Amniotic stem cell (primary cell): ENCODE measurements at places on chromosomes 5 and 9.

GRCh38 chr5:84378420-84378819, 6.3 kb downstream of the EDIL3 start:
- DNase-seq: no peak

GRCh38 chr5:111806753-111807152, 49.8 kb upstream of the NREP start:
- DNase-seq: no peak

DNA sequence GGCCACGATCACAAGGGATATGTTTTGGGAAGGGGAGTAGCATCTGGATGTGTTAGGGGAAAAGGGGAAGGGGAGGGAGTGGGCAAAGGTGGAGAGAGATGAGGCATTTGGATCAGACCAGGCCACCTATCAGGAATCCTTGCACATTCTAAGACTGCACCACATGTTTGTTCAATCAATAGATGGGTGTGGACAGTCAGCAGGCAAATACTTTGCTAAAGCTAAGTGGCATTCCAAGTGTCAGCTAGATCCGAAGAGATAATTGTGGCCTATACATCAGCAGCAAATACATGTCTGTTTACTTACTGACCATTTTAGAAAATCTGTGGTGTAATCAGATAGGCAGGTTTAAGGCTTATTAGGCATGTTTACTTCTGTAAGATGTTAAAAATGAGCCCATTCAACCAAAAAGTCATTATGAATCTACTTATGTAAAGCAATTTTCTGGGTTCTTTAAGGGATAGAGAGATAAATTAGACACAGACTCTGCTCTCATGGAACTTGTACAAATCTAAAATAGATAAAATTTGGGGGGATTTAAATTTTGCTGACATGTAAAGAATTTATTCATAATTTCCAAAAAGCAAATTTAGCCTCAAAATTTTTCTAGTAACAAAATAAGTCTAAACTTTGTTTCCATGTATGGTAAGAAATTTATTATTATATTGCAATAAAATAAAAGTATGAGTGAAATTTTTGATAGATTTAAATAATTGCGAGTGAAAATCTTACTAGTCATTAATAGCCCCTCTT, 107.3 kb downstream of the SNCAIP start:
- DNase-seq: no peak

DNA sequence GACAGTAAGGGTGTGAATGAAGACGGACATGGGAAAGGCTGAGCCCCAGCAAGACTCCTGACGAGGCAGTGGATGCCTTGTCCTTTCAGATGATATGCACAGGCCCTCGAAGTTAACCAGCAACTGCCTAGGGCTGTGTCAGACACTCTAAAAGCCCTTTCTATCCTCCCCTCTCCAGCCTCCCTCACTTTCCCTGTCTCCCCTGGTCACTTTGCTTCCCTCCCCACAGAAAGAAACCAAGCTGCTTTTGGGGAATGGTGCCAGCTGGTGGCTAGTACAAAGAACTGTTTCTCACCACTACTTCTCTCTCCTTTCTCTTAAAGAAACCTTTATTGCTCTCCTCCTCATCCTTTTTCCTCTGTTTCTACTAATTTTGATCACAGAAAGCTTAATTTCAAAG, 21.4 kb downstream of the LHFPL2 start:
- DNase-seq: no peak

DNA sequence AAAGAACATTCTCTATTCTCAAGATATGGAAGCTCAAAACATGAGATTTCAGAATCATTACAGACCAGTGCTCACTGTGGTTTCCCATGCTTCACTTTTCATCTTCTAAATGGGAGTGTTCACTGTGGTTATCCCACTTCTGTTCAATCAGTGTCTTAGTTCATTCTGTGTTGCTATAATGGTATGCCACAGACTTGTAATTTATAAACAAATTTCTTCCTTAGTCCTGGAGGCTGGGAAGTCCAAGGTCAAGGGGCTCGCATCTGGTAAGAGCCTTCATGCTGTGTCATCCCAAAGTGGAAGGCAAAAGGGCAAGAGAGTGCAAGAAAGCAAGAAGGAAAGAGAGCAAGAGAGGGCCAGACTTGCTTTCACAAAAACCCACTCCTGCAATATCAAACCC, 146.3 kb downstream of the TTC39B start:
- DNase-seq: no peak

- DNase-seq: no peak
Observed at GRCh38 chr9:131657037-131657377, 82.9 kb downstream of the RAPGEF1 start.

DNA sequence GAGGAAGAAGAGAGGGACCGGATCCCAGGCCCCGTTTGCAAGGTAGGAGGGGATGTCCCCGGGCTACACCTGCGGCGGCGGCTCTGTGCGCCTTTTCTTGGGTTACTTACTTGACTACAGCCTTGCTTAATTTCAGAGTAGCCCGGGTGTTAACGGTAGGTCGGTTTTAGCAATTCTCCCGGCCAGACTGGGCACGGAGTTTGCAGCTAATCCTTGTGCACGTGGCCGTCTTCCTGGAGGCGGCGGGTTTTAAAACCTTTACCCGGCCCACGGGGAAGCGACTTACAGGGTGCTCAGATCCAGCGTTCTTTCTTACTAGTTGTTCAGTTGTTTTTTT, 313 bp downstream of the BRIX1 start:
- no peak for DNase-seq

DNA sequence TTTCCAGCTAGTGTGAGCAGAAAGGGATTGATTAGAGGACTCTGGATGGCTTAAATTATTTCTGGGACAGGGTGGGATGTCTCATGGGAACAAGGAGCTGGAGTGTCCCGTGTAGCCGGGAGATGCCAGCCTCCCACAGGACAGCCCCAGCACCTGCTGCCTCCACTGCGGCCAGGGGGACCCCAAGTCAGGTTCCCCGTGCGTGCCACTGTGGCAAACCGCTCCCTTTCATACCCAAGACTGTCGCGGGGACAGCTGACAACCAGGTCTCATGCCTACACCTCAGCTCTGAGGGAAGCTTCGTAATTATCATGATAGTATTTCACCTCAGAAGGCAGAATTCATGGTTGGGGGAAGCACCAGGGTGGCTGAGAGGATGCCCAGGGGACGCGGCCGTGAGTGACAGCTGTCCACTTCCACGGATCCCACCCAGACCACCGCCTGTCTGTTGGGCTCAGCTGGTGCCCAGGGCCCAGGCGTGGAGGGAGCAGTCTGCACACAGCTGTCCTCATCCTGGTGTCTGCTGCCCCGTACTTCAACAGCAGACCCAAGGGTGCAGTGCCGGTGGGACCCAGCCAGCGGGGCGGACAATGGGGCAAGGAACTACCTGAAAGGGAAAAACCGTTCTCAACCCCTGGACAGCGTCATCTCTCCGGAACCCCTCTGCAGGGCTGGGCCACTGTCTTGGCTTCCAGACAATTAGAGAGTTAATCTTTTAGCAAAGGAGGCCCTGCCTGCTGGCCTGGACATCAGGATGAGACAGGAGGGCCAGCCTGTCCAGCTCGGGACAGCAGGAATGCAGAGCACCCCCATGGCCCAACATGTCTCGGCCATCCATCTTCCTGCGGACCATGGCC, 166.9 kb downstream of the OLFM1 start:
- no peak for DNase-seq

DNA sequence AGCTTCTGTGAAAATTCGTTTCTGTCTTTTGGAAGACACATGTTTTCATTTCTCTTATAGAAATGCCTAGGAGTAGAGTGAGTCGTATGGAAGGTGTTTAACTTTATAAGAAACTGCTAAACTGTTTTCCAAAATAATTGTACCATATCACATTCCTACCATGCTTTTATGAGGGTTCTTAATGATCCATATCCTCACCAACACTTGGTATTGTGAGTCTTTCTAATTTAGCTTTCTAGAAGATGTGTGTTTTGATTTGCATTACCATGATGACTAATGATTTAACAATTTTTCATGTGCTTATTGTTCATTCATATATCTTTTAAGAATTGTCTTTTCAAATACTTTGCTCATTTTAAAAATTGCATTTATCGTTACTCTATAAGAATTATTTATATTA, 223.6 kb downstream of the COMMD10 start:
- no peak for DNase-seq

GRCh38 chr9:126326228-126327005, at the start of gene MVB12B:
MVB12B (plus strand) TSS chr9:126326829; CDS start chr9:126326930, 101 bp downstream.
- no peak for DNase-seq

- DNase-seq: no peak
Observed at GRCh38 chr5:5025098-5025773, 114.9 kb upstream of the ADAMTS16 start.

DNA sequence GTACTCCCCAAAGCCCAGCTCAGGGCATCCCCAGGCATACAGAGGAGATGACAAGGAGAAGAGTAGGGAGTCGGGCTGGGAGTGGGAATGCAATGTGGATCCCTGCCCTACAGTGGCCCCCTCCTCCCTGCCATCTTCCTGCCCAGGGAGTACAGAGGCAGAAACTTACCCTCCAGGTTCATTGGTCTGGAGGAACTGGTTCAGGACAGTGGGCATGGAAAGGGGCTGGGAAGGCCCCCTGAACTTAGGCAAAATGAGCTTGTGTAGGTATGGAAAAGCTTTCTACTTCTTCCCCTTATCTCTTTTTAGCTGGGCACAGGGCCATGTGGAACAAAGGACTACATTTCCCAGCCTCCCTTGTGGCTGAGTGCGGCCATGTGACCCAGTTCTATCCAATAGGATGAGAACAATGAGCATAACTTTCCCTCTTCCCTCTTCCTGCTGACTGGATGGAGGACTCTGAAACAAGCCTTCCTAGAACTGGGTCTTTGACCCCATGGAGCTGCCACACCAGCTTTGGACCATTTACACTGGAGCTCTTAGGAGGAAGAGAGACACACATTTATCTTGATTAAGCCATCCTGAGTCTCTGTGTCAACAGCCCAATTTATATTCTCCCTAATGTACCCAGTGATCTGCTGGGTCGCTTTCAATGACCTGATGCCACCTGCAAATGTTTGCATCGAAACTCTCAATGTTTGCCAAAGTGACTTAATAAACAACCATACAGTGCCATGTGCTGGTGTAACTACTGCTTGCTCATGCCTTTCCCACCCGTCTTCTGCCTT, 25.0 kb upstream of the HMCN2 start:
- peak; percentile 24 for DNase-seq

DNA sequence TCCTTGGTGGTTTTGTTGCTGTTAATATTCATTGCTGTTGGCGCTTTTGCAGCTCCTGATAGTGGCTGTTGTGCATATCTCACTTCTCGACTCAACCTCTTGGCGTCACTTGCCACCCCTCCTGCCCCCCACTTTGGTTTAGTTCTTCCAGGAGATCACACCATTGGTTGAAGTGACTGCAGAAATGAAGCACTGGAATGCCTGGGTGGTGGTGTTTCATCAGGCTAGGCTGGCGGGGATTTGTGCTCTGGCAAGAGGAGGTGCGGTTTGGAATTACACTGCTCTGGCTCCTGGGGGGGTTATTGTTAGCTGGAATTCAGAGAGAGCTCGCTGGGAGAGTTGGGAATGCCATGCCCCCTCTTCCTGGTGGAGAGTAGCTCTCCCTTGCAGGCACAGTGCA, 11.5 kb downstream of the PRRC2B start:
- DNase-seq: no peak

DNA sequence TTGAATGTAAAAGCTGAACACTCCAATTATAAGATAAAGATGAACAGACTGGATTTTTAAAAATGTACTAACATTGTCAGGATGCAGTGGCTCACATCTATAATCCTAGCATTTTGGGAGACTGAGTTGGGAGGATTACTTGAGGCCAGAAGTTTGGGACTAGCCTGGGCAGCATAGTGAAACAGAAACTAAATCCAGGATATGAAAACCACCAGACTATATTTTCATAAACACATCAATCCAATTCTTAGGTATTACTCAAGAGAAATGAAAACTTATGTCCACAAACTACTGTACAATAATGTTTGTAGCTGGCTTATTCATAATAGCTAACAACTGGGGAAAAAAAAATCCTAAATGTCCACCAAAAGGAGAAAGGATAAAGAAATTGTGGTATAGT, 26.8 kb upstream of the NAA35 start:
- DNase-seq: no peak

- DNase-seq: no peak
Observed at GRCh38 chr5:147400126-147400809, 109.6 kb downstream of the DPYSL3 start.

DNA sequence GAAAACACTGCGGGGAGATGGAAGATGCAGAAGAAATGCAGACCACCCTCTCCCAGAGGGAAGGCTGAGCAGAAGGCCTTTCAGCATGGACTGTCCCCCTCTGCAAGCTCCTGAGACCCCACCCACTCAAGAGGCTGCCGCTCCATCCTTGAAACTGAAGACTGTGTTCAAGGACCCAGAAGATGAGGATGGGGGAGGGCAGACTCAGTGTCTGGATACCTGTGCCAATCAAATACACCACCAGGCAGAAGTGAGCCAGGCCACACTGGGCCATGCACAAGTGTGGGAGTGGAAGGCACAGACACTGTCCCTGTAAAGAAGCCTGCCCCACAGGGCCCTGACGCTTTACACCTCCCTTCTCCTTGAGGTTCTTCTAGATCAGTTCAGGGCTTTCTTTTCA, 40.0 kb upstream of the IPPK start:
- DNase-seq: no peak

DNA sequence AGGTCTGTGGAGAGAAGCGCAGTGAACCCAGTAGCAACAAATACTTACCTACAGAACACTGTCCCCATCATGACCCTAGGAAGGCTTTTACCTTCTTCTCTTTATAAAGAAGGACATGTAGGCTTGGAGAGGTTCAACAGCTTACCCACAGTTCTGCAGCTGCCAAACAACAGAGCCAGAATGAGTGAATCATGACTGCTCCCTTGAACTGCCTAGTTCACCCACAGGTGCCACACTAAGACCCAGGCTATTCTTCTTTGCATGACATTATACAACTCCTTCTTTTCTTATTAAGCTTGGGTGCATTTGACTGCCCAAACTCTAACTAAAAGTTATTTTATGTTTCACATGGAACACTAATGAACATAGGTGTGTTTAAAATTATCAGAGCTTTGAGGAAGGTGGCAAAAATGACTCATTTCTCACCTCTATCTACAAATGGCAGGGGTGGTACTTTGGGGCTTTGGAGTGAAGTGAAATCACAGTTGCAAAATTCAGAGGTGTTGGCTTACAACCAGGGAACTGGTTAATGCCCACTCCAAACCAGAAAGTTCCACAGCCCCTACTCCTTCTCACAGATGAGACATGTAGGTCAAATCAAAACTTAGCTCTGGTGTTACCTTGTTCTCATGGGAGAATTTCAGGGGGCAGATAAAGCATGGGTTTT, 201.6 kb downstream of the SEMA6A start:
- DNase-seq: no peak

DNA sequence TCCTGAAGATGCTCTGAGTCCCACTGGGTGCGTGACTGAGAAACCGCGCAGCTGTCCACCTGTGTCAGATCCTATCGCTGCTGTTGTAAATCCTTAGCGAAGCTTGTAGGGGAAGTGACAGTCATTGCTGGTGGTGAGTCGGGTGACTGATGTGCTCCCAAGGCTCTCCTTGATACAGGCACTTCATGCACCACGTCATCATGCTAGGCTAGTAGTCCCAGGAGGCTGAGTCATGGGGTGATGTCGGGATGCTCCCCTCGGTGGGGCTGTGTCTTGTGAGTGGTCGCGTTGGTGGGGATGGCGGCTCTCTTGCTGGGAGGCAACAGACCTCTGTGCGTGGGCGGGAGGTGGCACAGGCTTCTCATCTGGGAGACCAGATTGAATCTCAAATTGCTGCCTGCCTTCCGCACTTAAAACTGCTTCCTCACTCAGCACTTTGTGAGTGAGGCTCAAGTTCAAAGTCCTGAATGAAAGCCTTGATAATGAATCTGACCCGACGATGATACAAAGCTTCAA, 84.7 kb downstream of the CSNK1A1 start:
- no peak for DNase-seq

GRCh38 chr5:167152561-167152960, 1138.9 kb upstream of the WWC1 start:
- DNase-seq: no peak

GRCh38 chr5:135973323-135974020, 18.7 kb upstream of the LECT2 start:
- no peak for DNase-seq
